ENCODE measurements at places on chromosomes 1 and 21. TPM values are rescaled to one million over a fixed set of nuclear protein-coding genes. Genes with fewer than 3 reads are reported as not detected.

- DNase-seq: no peak
These were observed 49.1 kb downstream of the HHAT start for GRCh38 chr1:210377731-210378333.

Gene S100A7A
- total RNA-seq: not detected

GRCh38 chr1:150537732-150538684 lies 11.2 kb upstream of the ADAMTSL4 start:
- no peak for DNase-seq

- DNase-seq: no peak
These were observed 1.2 kb downstream of the AGPAT3 start for GRCh38 chr21:43866260-43866629.

Gene RTCA
- 29.1 TPM for total RNA-seq

- DNase-seq: no peak
These were observed 258 bp upstream of the SYPL2 start for GRCh38 chr1:109466125-109466451.

GRCh38 chr1:15640667-15641066 lies 23.4 kb downstream of the DDI2 start:
- no peak for DNase-seq

GRCh38 chr1:154589780-154590179 lies 18.2 kb downstream of the ADAR start:
- no peak for DNase-seq

DNA sequence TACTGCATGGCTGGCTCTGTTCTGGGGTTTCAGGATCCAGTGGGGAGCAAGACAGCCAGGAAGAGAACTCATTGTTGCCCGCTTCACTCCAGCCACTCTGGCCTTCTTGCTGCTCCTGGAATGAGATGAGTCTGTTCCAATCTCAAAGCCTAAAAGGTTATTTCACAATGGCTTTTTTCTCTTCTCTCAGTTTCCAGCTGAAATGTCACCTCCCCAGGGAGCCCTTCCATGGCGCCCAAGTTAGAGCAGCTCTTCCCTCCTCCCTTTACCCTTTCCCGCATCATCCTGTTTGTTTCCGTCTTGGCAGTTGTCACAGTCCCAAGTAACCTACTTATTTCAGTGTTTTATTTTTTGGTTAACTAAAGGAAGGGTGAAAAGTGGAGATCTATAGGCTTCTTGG lies 15.8 kb downstream of the PLA2G2A start:
- DNase-seq: no peak

DNA sequence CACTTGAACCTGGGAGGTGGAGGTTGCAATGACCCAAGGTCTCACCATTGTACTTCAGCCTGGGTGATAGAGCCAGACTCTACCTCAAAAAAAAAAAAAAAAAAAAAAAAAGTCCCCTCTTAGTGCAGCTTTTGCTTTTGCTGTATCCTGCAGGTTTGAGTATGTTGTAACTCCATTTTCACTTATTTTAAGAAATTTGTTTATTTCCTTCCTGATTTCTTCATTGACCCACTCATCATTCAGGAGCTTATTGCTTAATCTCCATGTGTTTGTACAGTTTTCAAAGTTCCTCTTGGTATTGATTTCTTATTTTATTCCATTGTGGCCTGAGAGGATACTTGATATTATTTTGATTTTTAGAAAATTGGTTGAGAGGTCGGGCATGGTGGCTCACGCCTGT lies 50.9 kb upstream of the AK4 start:
- DNase-seq: no peak

GRCh38 chr1:34306568-34306967 lies 129.9 kb downstream of the C1orf94 start:
- no peak for DNase-seq

GRCh38 chr1:7833035-7833434 lies 19.8 kb downstream of the UTS2 start:
- no peak for DNase-seq

- DNase-seq: no peak
These were observed 11.5 kb upstream of the BGLAP start for GRCh38 chr1:156230473-156230837.

Gene KCNE1
- 13.9 TPM for total RNA-seq

Gene ASPM
- total RNA-seq: 3.2 TPM

DNA sequence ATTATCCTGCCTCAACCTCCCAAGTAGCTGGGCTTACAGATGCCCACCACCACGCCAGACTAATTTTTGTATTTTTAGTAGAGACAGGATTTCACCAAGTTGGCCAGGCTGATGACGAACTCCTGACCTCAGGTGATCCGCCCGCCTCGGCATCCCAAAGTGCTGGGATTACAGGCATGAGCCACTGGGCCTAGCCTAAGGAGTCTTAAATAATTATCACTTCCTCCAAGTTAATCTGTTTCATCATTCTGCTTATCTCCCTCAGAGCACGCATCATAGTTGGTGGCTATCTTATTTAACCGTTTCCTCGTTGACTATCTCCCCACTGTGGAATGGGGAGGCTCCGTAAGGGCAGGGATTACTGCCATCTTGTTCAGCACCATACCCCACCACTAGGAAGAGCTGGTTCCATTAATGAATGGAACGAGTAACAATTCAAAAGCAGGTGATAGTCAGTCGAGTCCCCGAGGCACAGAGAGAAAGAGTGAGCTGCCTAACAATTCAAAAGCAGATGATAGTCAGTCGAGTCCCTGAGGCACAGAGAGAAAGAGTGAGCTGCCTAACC lies 52.7 kb downstream of the GLUL start:
- no peak for DNase-seq

Gene OR2L3
- total RNA-seq: not detected

GRCh38 chr1:224338150-224338838 lies 8.3 kb upstream of the NVL start:
- DNase-seq: no peak

DNA sequence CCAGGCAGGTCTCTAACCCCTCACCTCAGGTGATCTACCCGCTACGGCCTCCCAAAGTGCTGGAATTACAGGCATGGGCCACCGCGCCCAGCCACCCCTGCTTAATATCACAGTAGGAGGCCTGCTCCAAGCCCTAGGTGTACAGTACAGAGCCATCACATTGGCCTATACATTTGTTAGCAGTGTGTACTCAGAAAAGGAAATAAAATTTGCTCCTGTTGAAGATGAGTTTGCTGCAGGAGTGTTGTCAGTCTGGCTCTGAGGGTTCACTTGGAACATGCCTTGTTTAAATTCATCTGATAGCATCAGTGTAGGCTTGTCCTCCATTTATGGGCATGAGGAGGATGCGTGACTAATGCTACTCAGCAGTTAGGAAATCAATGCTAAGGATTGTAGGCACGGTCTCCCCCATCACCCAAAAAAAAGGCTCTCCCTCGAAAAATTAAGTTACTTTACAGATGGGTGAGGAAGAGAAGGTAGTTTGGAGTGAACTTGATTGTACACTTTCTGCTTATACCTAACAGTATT lies 4.6 kb upstream of the ENAH start:
- no peak for DNase-seq

GRCh38 chr21:40425981-40426380 lies 421.0 kb downstream of the DSCAM start:
- DNase-seq: no peak

- DNase-seq: no peak
These were observed 35.7 kb upstream of the CNN3 start for GRCh38 chr1:94962409-94963265.

DNA sequence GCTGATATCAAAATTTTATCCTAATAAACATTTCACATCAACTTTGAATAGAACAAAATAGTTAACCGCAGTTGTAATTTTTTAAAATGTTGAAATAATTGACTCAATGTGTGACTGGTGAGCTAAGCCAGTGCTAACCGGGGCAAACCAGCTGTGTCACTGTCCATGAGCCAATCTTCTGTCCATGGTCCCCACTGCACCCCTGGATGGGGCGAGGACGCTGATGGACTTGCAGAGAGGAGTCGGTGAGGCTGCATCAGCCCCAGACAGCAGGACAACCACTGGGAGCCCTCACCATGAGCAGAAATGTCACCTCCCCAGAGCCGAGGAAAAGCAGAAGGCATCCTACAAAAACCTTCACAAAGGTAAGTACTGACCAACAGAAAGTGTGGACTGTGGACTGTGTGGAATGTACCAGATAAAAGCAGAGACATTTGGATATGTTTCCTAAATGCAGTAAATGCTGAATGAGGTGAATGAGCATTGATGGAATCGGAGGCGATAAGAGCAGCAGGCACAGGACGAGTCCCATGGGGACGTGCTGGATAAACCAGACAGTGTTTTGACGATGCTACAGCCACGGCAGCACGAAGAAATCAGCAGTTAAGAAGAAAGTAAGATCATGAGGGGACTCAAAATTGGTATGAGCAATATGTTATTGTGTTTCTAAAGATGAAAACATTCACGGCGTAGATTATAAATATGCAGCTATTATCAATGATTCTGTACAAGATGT lies 115.0 kb upstream of the BACE2 start:
- DNase-seq: no peak

GRCh38 chr1:178587975-178588374 lies 75.1 kb downstream of the TEX35 start:
- no peak for DNase-seq

Gene CCT3
- 196 TPM for total RNA-seq

Gene FMOD
- 50.6 TPM for total RNA-seq

GRCh38 chr1:22500471-22500870 lies 48.8 kb downstream of the ZBTB40 start:
- DNase-seq: no peak

Gene TLR5
- total RNA-seq: 10.0 TPM

- no peak for DNase-seq
These were observed 6.0 kb upstream of the LY9 start for GRCh38 chr1:160789702-160790611.

Gene HSD3B2
- not detected for total RNA-seq

- DNase-seq: no peak
These were observed 69.2 kb upstream of the ARTN start for GRCh38 chr1:43864111-43865045.

GRCh38 chr1:76595024-76595423 lies 272.3 kb upstream of the ST6GALNAC5 start:
- DNase-seq: no peak

Gene HJV
- not detected for total RNA-seq

GRCh38 chr1:31216016-31216415 lies 23.7 kb downstream of the NKAIN1 start:
- no peak for DNase-seq

GRCh38 chr1:203813581-203814341 lies 18.3 kb downstream of the ZBED6 start:
- no peak for DNase-seq

Gene FCGR1A
- total RNA-seq: 63.8 TPM

- DNase-seq: no peak
These were observed 149.8 kb upstream of the NR5A2 start for GRCh38 chr1:199877526-199878384.

Gene IGSF5
- total RNA-seq: not detected

DNA sequence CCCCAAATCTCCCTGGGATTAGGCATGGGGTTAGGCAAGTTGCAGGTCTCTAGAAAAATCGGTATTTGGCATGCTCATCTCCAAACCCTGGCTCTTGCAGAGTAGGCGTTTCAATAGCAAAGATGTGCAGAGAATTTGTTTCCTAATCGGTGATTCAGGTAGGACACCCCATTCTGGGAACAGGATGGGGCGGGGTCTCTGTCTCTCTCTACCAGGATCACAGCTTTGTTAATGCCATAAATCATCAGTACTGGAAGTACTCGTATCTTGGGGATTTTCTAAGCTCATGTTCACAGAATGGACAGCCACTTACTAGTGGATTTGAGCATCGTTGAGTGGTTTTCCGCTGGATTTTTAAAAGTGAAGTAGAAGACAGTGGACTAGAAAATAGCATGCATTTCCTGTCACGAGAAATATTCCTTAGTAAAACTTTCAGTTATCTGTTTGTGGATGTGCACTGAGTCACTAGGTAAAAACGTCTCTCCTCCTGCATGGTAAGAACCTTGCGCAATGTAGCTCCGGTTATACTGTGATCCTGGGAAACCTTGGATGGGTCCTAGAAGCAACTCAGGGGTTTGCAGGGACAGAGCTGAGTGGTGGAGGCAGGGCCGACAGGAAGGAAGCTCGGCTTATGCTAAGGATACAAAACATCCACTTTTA lies 5.1 kb downstream of the TMEM51 start:
- DNase-seq: no peak

DNA sequence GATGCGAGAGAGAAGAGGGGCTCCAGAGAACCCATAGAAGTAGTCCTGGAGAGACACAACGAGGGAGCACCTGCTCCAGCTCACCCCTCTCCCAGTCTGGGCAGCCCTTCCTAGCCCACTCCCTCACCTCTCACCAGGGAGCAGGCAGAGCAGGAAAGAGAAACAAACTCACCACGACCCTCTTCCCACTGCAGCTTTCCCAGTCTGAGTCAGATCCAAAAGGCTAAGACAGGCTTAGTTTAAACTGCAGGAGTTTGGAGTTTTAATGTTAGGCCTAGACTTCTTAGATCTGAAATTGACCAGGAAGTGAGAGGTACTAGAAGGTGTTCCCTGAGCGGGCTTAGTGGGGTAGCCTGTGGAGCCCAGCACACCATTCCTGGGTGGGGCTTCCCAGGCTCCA lies 29.6 kb downstream of the SLC1A7 start:
- DNase-seq: no peak

GRCh38 chr1:7070389-7071029 lies 285.3 kb downstream of the CAMTA1 start:
- no peak for DNase-seq

Gene FCRL2
- 0.56 TPM for total RNA-seq

Gene CFAP107
- total RNA-seq: not detected

Gene ETV3L
- total RNA-seq: not detected

GRCh38 chr1:213714645-213715044 lies 273.1 kb upstream of the PROX1 start:
- no peak for DNase-seq

GRCh38 chr21:39555911-39556590 lies 56.7 kb upstream of the B3GALT5 start:
- no peak for DNase-seq

- no peak for DNase-seq
These were observed 15.1 kb downstream of the BLACAT1 start for GRCh38 chr1:205440476-205441317.

Gene RBP7
- 96.8 TPM for total RNA-seq

Gene WNT4
- 0.28 TPM for total RNA-seq

DNA sequence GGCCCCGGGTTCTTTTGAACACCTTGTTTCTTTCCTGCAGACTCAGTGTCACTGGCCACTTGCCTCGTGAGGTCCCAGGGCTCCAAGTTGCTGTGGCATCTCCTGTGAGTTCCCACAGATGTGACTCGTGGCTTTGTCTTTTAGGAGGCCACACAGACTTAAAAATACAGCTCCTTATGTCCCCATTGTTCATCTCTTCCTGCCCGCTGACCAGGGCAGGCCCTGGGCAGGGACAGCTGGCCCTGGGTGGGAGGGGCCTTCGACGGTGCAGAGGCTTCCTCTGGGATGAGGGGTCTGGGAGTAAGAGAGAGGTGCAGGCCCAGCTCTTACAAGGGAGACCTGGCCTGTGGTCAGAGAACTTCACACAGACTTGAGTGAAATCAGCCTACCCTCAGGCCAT lies 15.6 kb downstream of the LDLRAP1 start:
- no peak for DNase-seq

- no peak for DNase-seq
These were observed 49.4 kb downstream of the NFIA start for GRCh38 chr1:61131716-61132115.

Gene NUP210L
- total RNA-seq: 0.12 TPM

Measured in omental fat pad (tissue), 4 donors.